Fibroblast of skin of back (primary cell): ENCODE measurements at places on chromosomes 1 and 21.
A peak's percentile ranks its signal among the peaks of the same experiment; 100 is the strongest.

- no peak for DNase-seq
Observed at GRCh38 chr1:184365699-184366098, 21.1 kb upstream of the C1orf21 start.

- no peak for DNase-seq
Observed at GRCh38 chr21:44758781-44759627, 42.6 kb downstream of the UBE2G2 start.

DNA sequence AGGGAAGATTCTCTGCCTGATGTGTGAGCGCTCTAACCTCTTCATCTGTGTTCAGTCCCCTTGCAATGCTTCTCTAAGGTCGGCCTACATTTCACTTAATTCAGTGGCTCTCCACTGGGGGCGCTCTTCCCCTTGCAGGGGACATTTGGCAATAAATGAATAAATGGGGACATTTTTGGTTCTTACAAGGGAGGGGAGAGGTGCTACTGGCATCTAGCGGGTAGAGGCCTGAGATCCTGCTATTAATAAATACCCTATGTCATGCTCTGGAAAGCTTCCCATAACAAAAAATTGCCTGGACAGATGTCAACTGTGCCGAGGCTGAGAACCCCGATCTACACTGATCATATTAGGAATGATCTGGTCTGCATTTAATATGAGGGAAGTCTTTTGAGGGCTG lies 25.9 kb upstream of the DNAJC11 start:
- peak; percentile 60 for DNase-seq

- peak; percentile 15 for DNase-seq
Observed at GRCh38 chr1:210715072-210715471, 386.4 kb downstream of the HHAT start.

- no peak for DNase-seq
Observed at GRCh38 chr1:171420810-171421209, 64.5 kb upstream of the PRRC2C start.

DNA sequence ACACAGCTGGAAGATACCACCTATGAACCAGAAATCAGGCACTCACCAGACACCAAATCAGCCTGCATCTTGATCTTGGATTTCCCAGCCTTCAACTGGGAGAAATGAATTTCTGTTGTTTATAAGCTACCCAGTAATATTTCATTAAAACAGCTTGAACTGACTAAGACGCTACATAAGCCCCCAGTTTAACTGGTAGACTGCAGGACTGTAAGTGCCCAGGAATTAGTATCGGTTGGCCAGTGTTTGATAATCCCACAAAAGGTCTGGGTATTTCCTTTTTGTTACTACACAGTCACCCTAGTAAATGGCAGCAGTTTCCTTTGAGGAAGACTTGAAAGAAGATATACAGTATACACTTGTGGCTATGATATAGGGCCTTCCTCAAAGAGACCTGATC lies 7.3 kb upstream of the SLC35D1 start:
- no peak for DNase-seq

DNA sequence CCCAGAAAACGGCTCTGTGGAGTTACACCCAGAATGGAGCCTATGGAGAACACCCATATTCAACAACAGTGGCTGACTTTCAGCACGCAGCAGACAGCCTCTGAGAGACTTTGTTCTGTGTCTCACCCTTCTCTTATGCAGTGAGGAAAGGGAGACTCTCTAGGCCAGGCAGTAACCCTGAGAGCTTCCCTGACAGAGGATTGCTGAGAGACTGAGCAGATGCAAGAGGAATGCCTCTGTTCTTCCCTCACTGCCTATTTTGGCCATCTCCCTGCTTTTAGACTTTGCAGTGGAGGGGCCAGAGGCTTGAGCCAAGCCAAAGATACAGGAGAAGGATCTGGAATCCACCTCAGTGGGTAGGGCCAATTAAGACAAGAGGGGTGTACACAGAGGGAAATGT lies 41.8 kb upstream of the SLC16A1 start:
- DNase-seq = no peak

GRCh38 chr1:93344886-93345632 lies 648 bp upstream of the DR1 start:
- peak; percentile 28 for DNase-seq

GRCh38 chr1:43065191-43065590 lies 106.5 kb upstream of the SLC2A1 start:
- DNase-seq = no peak

GRCh38 chr1:79912813-79913212 lies 906.3 kb upstream of the ADGRL4 start:
- no peak for DNase-seq

GRCh38 chr1:5973771-5974170 lies 18.5 kb downstream of the NPHP4 start:
- DNase-seq = no peak

DNA sequence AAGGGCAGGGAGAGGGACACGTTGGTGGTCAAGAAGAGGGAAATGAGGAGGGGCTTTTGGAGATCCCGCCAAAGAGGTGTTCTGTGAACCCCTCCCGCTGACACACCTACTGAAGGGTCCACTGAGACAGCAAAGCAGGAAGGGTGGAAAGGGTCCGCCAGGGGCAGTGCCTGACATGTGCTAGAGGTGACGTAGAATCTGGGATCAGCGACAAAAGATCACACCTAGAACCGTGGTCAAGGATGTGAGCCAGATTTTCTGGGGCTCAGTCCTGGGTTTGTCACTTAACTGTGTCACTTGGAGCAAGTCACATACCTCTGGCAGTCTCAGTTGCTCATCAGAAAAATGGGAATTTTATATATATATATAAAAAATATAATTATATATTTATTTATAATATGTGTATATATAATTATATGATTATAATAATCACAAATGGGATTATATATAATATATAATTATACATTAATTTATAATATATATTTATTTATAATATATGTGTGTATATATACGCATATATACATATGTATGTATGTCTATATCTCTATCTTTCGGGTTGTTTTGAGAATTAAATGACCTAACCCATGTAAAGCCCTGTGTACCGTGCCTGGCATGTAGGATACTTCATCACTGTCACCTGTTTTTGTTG lies 35.0 kb upstream of the ATP5PO start:
- DNase-seq = no peak

- no peak for DNase-seq
Observed at GRCh38 chr21:42508371-42508770, 5.3 kb upstream of the SLC37A1 start.

- no peak for DNase-seq
Observed at GRCh38 chr1:215416497-215416896, 150.6 kb upstream of the KCTD3 start.

- peak; percentile 6 for DNase-seq
Observed at GRCh38 chr1:51488372-51489050, 30.6 kb downstream of the EPS15 start.

DNA sequence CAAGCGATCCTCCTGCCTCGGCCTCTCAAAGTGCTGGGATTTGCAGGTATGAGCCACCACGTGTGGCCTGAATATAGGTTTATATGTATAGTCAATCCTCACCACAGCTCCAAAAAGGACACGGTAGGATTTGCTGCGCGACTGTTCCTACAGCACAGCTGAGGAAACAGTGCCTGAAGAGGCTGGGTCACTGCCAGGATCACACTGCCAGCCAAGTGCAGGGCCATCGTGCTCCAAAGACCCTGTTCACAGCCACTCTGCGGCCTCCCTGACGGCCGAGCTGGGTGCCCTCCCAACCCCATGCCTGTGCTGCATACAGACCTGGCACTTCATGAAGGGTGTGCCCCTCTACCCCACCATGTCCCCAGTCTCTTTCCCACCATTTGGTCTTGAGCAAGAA lies 71.4 kb downstream of the MRPL37 start:
- no peak for DNase-seq

DNA sequence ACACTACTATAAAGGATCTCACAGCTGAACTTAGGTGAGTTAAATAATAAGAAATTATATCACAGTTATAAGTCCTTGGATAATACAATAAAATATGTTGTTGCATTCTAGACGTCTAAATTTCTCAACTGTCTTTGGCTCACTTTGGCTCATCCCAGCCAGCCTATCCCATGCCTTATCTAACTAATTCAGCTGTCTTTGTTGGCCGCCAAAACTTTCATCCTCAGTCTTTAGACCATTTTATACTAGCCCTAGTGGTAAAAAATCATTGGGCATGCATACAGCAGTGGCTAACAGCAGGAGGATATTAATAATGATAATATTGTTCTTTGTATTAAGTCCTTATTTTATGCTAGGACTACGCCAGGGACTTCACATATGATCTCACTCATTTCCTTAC lies 59.3 kb downstream of the CCDC18 start:
- no peak for DNase-seq

DNA sequence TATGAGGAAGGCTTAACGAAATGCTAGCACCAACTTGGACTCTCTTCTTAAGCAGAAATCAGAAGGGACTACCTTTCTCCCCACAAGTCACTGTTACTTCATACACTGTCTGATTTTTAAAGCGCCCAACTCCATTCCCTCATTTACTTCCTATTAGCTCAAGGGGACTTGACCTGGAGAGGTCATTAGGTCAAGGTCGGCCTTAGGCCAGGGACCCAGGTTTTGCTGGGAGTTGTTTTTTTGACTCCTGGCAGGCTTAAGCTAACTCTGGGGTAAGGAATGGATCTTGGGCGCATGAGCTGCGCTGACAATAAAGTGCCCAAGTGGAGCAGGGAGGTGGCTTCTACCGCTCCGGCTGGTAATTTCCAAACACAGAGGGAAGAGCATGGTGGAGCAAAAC lies 16.8 kb downstream of the ADAR start:
- DNase-seq = no peak

- DNase-seq = no peak
Observed at GRCh38 chr21:34971656-34972055, 77.4 kb downstream of the RUNX1 start.

DNA sequence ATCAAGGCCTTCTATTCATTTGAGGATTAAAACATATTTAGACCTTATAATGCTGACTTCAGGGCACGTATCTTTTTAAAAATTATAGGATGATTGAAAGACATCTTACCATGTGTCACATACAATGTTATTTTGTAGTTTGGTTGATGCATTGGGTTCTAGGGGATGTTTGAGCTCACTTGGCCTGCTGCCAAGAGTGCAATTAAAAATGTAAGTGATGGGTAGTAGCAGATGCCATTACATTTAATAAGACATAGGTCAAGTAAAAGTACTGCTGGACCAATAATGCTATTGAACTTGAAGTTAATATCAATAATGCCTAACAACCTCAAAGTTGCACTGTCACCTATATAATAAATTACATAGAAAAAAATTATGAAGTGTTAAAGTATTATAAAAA lies 616.5 kb upstream of the RGS18 start:
- no peak for DNase-seq

DNA sequence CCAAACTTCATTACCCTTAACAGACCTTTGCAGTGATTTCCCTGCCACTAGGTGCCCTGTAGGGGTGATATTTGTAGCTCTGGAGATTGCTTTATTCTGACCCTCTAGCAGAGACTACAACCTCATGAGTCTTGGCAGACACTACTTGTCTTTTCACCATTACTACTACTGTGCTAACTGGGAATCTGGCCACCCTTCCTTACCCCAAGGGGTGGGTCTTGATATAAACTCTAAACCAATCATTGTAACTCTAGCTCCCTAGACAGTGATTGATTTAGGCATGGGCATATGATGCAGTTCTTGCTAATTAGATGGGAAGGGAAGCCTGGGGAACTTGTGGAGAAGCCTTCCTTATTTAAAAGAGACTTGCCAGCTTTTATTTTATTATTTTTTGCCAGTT lies 3.9 kb downstream of the KPNA6 start:
- no peak for DNase-seq

GRCh38 chr1:221397141-221397540 lies 344.7 kb downstream of the DUSP10 start:
- no peak for DNase-seq

GRCh38 chr1:204130981-204131892 lies 20.6 kb downstream of the ETNK2 start:
- DNase-seq = peak; percentile 92
